ENCODE measurements at places on chromosomes 6 and 20. TPM values are rescaled to one million over a fixed set of nuclear protein-coding genes. Genes with fewer than 3 reads are reported as not detected.

DNA sequence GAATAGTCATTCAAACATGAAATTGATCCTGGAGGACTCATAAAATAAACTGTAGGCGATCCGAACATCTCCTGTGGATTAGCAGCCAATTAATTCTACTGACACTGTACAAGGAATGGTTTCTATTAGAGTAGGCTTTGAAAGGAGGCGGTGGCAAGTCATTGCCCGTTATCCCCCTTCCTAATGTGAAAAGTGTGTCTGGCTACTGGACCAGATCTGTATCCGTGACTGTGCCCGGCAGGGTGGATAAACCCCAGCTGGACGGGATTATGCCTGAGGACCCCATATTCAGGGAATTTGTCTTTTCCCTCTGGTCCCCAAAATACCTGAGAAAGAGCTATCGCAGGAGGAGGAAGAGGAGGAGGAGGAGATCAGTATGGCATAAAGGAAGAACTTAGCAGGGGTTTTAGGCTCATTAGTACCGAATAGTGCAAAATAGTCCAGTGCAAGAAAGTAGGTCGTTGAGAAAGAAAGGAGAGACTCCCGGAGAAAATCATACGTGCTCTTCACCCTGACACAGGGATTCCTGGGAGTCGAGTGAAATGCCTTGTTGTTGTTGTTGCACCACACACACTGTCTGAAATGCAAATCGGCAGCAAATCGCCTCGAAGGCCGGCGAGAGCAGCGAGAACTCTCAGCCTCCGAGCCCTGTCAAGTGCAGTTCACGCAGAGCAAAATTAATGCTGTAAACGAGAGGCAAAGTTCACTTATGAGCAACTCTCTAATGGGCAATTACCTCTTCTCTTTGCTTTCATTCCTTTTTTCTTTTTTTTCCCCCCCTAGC is 178.9 kb upstream of the ARID1B start:
- no peak for DNase-seq

DNA sequence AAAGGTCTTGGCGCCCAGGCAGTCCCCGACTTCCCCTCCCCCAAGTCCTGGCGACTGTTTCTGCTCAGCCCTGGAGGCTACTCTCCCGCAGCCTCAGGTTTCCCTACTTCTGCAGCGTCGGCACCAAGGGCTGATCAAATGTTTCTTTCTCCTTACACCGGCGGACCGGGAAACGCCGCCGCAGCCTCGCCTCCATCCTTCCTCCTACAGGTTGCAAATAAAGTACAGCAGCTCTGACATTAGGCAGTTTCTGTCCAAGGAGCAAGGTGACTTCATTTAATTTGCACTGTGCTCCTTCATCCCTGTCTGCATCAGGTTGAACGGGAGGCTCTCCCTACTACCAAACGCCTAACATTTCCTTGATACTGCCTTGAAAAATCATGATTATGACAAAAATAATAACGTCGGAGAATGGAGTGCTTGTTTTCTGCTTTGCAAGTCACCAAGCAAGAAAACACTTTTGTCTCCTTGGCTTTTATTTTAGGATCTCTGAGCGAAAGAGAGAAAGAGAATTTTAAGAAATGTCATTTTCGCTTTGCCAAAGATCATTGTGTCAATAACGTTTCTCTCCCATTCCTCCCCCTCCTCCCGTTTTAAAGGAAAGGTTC is 1.0 kb downstream of the CLIC5 start:
- peak; percentile 14 for DNase-seq

The COL20A1 gene
- not detected for total RNA-seq

DNA sequence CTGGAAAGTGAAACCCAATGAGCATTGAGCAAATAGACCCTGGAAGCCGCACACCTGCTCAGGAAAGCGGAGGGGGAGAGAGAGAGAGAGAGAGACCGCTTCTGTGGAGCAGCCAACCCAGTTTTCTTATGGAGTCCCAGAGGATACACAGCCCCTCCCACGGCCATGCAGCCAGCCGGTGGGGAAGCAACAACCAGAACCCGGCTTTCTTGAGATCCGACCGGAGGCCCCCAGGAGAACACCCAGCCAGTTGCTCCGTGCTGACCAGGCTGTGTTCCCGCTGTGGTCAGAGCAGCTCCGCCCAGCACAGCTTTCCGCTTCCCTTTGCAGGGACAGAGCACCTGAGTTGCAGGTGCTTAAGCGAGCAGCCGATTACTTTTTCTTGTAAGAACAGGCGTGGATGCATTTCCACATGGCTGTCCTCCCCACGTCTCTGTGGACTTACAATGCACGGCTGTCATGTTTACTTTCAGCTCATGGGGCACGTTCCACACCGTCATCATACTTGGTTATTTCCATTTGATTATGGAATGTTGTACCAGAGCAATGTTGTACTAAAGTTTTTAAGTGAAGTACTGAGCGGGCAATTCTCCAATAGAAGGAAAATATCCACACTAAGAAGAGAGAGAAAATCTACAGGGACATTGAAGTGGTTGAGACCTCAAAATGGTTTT is 381.9 kb downstream of the THBS2 start:
- no peak for DNase-seq

DNA sequence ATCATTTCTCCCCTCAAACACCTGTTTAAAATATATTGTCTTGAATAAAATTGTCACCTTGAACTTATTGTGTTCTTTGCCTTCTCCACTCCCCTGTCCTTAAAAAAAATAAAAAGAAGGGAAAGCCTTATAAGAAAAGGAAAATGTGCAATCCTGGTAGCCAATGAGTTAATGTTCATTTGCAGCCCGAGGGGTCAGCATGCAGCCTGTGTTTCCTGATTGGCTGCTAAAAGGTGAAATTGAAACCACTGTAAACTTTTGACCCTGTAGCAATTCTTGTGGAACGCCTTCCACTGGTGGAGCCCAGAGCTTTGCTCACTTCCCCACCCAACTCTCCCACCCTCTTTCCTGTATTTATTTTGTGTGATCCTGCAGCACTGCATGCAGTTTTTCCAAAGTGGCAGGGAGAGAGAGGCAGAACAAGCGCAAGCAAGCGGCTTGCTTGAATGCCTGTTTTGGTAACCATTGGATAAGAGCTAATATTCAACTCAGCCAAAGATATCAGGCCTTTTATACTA is 74.9 kb downstream of the NCOA3 start:
- peak; percentile 31 for DNase-seq

The KIF3B gene
- total RNA-seq: 34.7 TPM

DNA sequence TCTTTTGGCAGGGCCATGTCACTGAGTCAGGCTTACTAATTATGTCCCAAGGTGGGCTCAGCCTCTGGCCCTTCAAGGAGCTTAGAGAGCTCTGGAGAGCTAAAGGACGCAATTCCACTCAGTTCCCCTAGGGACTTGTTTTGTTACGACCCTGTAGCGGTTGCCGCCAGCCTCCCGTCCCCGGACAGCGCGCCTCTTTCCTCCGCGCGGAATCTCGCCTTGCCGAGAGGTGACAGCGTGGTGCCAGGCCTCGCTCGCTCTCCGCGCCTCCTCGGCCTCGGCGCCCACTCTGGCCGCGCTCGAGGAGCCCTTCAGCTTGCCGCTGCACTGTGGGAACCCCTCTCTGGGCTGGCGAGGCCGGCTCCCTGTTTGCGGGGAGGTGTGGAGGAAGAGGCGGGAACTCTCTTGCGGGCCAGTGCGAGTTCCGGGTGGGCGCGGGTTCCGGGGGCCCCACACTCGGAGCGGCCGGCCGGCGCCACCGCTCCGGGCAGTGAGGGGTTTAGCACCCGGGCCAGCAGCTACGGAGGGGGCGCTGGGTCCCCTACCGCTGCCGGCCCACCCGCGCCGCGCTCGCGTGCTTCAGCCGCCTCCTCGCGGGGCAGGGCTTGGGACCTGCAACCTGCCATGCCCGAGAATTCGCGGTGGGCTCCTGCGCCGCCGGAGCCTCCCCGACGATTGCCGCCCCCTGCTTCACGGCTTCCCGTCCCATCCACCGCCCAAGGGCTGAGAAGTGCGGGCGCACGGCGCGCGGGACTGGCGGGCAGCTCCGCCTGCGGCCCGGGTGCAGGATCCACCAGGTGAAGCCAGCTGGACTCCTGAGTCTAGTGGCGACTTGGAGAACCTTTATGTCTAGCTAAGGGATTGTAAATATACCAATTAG is 9.9 kb upstream of the ZNF311 start:
- peak; percentile 22 for DNase-seq

GRCh38 chr6:129510950-129511349 is 199.0 kb downstream of the ARHGAP18 start:
- DNase-seq: no peak

The SLC17A1 gene
- not detected for total RNA-seq

- no peak for DNase-seq
Measured at GRCh38 chr20:13333793-13334192, 112.7 kb downstream of the ISM1 start.

The FUT9 gene
- total RNA-seq: 5.7 TPM

- no peak for DNase-seq
Measured at GRCh38 chr20:41080866-41081265, 52.2 kb downstream of the TOP1 start.

- DNase-seq: no peak
Measured at GRCh38 chr6:118706702-118707101, 55.3 kb upstream of the CEP85L start.

GRCh38 chr20:62791301-62792181 is 4.7 kb upstream of the MRGBP start:
- peak; percentile 88 for DNase-seq

The CCM2L gene
- 27.2 TPM for total RNA-seq

The NSFL1C gene
- 104 TPM for total RNA-seq

- DNase-seq: no peak
Measured at GRCh38 chr6:1864496-1864895, 254.8 kb downstream of the FOXC1 start.

The SLC2A10 gene
- total RNA-seq: 19.4 TPM

- no peak for DNase-seq
Measured at GRCh38 chr20:35947907-35948306, 6.4 kb downstream of the SCAND1 start.

The ADGB gene
- total RNA-seq: not detected

The VSX1 gene
- total RNA-seq: not detected

The ABHD16B gene
- total RNA-seq: not detected

The F13A1 gene
- not detected for total RNA-seq

The CPNE5 gene
- 24.9 TPM for total RNA-seq

GRCh38 chr6:7505189-7505699 is 36.2 kb upstream of the DSP start:
- no peak for DNase-seq
